Skin of body (tissue), 3 donors: ENCODE measurements at places on chromosomes 6 and 20. TPM values are rescaled to one million over a fixed set of nuclear protein-coding genes. Genes with fewer than 3 reads are reported as not detected.

DNA sequence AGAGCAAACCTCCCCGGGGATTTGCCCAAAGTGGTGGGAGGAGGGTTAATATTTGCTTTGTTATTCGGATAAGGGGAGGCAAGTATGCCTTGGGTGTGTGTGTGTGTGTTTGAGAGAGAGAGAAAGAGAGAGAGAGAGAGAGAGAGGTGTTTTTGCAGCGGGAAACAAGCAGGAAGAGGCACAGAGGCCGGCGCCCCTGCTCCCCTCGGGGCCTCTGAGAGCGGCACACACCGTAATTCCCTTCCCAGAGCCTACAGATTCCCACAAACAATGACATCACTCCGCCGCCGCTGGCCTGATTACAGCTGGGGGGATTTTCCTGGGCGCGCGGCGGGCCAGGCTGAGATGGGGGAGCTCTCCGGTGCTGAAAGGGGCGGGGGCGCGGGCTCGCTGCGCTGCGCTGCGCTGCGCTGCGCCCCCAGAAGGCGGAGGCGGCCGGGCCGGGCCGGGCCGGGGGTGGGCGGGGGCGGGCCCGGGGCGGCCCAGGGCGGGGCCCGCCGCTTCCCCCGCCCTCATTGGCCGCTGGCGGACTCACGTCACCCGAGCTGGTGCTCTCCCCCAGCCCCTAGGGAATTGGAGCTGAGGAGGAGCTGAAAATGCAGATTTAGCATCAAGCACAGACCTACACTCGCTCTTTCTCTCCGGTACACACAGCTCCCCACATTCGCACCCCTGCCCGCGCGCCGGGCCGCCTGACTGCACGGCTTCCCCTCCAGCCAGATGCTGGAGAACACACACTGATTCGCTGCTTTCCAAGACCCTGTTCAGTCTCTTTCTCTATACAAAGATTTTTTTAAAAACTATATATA lies at the start of gene PCSK2:
Gene PCSK2, plus strand, starts transcription at position 631 of the 809 bp plus-strand sequence. CDS start 266 bp downstream, outside the sequence.
- DNase-seq: peak; percentile 83

- DNase-seq: no peak
Observed at GRCh38 chr6:34496103-34496685, 30.3 kb downstream of the PACSIN1 start.

- peak; percentile 69 for DNase-seq
Observed at GRCh38 chr6:163415620-163416556, 1.4 kb downstream of the QKI start.

The SIRPB1 gene
- total RNA-seq: 0.99 TPM
